ENCODE measurements at places on chromosomes 11 and 22.

GRCh38 chr11:83760932-83761331 is 474.8 kb upstream of the CCDC90B start:
- DNase-seq = no peak

DNA sequence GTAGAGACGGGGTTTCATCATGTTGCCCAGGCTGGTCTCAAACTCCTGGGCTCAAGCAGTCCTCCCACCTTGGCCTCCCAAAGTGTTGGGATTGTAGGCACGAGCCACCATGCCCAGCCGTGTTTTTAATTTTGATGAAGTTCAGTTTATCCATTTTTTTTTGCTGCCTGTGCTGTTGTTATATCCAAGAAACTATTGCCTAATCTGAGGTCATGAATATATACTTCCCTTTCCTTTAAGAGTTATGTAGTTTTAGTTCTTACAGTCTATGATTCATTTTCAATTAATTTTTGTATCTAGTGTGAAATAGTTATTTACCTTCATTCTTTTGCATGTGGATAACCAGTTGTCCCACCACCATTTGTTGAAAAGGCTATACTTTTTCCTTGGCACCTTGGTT is 50.3 kb upstream of the SORL1-AS1 start:
- no peak for DNase-seq

DNA sequence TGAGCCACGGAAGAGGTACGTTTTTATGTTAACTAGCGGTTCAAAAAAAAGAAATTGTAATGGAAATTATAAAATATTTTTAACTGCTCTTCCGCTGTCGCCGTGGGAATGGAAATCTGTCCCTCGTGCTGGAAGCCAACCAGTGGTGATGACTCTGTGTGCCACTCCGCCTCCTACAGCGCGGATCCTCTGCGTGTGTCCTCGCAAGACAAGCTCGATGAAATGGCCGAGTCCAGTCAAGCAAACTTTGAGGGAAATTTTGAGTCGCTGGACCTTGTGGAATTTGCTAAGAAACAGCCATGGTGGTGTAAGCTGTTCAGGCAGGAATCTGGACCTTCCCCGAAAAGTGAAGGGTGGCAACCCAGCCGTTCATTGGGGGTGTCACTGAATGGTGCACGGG is 2.9 kb upstream of the CBX7 start:
- DNase-seq = no peak

- no peak for DNase-seq
These were observed 98.3 kb downstream of the FBXO7 start for GRCh38 chr22:32572741-32573500.

DNA sequence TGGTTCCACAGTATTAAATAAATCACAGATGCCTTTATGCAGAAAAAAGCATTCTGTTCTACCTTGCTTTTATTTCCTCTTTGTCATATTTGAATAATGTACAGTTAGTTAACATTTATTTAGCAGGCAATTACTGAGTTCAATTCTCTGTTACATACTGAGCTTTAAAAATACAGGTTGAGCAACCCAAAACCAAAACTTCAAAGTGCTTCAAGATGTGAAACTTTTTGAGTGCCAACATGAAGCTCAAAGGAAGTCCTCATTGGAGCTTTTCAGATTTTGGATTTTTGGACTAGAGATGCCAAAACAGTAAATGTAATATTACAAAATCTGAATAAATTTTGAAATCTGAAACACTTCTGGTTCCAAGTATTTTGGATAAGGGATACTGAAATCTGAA is 54.1 kb downstream of the PDHX start:
- DNase-seq = no peak

GRCh38 chr11:48011798-48012391 is 31.5 kb downstream of the PTPRJ start:
- DNase-seq = no peak

DNA sequence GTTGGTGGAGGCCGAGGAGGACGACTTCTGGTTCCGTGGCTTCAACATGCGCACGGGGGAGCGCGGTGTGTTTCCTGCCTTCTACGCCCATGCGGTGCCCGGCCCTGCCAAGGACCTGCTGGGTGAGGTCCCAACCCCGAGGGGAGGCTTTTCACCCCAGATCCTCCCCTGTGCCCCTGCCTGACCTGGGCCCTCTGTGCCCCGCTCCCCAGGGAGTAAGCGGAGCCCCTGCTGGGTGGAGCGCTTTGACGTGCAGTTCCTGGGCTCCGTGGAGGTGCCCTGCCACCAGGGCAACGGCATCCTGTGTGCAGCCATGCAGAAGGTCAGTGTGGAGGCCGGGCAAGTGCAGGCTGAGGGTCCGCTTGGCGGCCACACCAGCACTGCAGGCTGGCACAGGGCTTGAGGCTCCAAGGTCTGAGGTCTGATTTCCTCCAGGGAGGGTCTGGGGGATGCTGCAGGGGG is 5.1 kb downstream of the MAPK8IP2 start:
- DNase-seq = no peak

- no peak for DNase-seq
These were observed 394.3 kb downstream of the TMEM135 start for GRCh38 chr11:87432022-87432421.

- no peak for DNase-seq
These were observed 1.9 kb downstream of the OR52K1 start for GRCh38 chr11:4484310-4484709.

- no peak for DNase-seq
These were observed 125.7 kb downstream of the KIRREL3 start for GRCh38 chr11:126874831-126875230.

DNA sequence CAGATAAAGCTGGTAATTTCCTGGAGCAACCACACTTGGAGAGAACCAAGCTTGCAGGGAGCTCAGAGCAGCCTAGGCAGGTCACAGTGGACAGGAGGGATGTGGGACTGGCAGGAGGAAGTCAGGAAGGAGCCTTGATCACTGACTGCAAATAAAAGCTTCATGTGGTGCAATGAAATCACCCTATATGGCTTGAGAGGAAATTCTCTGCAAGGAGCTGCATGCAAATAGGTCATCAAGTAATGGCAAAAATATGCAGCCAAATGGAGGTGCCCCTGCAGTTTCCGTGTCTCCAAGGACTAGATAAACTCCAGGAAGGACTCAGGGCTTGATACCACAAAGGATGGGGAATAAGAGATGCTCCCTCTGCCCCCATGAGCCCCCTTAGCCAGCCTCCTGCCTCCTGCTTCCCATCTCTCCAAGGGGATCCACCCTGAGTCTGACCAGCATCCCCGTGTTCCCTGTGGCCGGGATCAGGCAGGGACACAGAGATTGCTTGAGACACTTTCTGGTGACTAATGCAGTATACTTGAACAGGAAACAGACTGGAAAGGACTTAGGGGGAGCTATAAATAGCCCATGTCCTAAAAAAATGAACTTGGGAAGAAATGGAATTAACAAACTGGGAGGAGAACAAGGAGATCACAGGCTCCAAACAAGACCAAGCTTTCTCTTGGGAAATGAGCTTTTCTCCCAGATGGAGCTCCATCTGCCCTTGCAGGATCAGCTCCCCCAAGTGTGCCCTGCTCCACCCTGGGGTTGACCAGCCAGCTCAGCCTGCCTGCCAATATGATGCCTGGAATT is 23.9 kb upstream of the MICAL2 start:
- no peak for DNase-seq

- DNase-seq = no peak
These were observed 312.3 kb downstream of the FAT3 start for GRCh38 chr11:92536883-92537282.

DNA sequence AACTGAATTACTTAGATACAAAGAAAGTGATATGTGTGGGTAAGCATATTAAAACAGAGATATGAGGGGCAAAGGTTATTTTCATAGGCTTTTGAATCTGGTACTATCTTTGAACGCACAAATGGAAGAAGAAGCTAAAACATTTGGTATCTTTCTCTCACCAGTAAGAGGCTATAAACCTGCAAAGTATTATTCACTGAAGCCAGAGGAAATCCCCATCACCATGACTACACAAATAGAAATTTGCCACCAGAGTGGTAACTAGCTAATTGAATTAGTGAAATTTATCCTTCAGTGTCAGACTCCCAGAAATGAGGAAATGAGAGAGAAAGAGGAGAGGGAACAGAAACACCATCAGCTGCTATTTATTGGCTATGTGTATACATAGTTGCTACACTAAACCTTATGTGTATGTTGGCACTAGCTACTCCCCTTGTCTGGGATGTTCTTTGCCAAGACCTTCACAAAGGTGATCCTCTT is 503.4 kb downstream of the DLG2 start:
- no peak for DNase-seq

- no peak for DNase-seq
These were observed 5.4 kb upstream of the APOL2 start for GRCh38 chr22:36244522-36245391.

DNA sequence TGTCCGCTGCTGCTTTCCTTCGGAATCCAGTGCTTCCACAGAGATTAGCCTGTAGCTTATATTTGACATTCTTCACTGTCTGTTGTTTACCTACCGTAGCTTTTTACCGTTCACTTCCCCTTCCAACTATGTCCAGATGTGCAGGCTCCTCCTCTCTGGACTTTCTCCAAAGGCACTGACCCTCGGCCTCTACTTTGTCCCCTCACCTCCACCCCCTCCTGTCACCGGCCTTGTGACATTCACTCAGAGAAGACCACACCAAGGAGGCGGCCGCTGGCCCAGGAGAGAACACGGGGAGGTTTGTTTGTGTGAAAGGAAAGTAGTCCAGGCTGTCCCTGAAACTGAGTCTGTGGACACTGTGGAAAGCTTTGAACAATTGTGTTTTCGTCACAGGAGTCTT is 15.4 kb upstream of the ST14 start:
- DNase-seq = no peak

GRCh38 chr22:27512283-27512761 is 289.2 kb downstream of the MN1 start:
- DNase-seq = no peak

GRCh38 chr11:68297812-68298658 is 14.4 kb upstream of the LRP5 start:
- peak; percentile 55 for DNase-seq

DNA sequence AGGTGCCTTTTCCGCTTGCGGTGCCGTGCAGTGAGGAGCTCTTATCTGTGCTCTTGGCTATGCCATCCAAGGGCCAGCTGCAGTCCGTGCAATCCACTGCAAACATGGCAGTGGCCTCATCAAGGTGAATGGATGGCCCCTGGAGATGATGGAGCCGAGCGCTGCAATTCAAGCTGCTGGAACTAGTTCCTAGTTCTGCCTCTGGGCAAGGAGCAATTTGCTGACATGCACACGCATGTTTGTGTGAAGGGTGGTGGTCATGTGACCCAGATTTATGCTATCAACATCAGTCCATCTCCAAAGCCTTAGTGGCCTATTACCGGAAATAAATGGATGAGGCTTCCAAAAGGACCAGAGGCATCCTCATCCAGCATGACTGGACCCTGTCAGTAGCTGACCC is 3.1 kb upstream of the EHD1 start:
- DNase-seq = no peak

- no peak for DNase-seq
These were observed 36.3 kb downstream of the PPP2R1B start for GRCh38 chr11:111729831-111730311.

DNA sequence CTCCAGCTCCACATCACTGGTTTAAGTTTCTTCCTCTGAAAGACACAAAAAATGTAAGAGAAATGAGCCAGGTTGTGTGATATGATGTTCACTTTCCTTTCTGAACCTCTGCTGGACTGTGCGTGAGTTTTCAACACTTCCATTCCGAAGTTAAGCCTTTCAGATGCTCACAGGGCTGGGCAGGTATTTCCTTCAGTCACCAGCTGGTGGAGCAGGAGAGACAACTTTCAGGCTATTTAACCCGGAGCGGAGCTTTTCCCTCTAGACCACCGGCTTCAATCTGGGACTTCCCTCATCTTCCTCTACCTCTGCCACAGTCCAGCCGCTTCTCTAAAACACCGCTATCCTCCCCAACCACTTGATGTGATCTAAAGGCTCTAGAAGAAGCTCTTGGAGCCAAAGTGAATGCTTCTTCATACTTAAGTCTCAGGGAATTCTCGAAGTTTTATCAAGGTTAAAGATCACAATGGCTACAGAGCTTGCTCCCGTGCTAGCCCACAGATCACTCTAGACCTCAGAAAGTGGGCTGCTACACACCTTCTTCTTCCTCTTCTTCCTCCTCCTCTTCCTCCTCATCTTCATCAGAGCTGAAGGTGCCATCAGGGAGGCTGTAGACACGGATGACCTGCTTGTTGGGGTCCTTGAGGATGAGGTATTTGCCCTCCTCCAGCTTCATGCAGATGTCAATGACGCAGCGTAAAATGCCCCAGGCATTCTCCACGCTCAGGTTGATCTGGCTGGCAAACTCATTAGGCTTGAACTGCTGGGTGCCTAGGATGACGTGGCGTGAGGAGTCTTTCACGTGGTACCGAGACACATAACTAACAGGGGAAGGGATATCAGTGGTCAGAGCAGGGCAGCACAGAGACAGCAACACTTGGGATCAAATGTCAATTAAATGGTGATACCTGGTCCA is 4.4 kb upstream of the FOXRED2 start:
- DNase-seq = no peak

GRCh38 chr11:8584511-8584910 is 9.5 kb downstream of the STK33 start:
- no peak for DNase-seq

GRCh38 chr11:61026121-61027031 is 54.9 kb downstream of the CD6 start:
- peak; percentile 45 for DNase-seq

DNA sequence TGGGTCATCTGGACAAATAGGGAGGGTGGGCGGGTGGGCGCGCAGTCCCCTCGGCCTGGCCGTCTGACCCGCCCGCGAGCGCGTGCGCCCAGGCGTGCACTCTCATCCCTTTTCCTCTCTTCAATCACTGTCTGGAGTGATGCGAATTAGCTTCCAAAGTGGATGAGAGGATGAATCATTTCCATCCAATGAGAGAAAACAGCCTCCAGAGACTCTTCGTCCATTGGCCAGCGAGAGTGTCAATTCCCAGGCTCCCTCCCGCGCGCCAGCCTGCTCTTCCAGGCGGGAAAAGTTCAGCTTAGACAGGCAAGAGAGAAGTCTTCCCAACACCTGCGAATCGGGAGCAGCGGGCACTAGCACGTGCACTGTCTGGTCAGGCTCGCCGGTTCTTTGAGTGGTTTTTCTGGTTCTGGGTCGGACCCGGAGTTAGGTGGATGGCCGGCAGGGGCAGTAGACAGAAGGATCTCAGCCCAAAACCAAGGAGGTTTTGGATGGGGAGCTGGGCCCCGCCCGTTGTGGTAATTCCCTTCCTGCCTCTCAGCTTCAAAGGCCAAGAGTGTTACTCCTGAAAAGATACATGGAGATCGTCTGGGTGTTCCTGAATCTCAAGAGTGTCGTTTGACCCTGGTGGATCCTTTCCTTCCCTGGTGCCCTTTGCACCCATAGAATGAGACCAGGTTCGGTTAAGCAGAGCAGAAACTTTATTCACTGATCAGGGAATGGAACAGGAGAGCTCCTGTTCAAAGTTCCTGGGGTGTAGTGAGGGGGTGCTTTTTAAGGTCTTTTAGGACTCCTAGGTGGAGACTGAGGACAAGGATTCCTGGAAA is 33.4 kb upstream of the GLYATL1 start:
- no peak for DNase-seq

GRCh38 chr22:36954251-36955014 is 41.0 kb downstream of the CSF2RB start:
- no peak for DNase-seq

- DNase-seq = no peak
These were observed 205.0 kb downstream of the NELL1 start for GRCh38 chr11:20874358-20874757.

- no peak for DNase-seq
These were observed 140.5 kb upstream of the PLET1 start for GRCh38 chr11:112401036-112401769.

GRCh38 chr11:33877038-33877437 is 14.8 kb downstream of the LMO2 start:
- no peak for DNase-seq

- peak; percentile 55 for DNase-seq
These were observed 31.6 kb downstream of the EIF3F start for GRCh38 chr11:8018484-8019313.
